ENCODE measurements at places on chromosomes 5 and 9.
A peak's percentile ranks its signal among the peaks of the same experiment; 100 is the strongest.

DNA sequence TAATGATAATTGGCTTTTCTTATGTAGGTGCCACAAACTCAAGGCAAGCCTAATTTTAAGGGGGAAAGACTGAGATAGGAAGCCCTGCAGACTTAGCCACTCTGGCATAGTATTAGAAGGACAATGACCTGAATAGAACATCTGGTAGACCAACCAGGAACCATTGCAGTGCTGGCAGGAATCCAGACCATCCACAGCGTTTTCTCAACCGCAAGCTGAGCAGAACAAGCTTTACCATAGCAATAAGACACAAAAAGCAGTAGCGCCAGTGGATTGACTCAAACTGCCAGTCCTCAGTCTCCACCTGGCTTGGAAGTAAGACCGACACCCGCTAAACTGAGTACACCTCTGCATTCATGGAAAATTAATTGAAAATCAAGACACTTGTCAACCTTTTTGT is 141.3 kb upstream of the LPAR1 start:
- no peak for DNase-seq

GRCh38 chr5:158988987-158989730 is 110.6 kb downstream of the EBF1 start:
- DNase-seq, result no peak

DNA sequence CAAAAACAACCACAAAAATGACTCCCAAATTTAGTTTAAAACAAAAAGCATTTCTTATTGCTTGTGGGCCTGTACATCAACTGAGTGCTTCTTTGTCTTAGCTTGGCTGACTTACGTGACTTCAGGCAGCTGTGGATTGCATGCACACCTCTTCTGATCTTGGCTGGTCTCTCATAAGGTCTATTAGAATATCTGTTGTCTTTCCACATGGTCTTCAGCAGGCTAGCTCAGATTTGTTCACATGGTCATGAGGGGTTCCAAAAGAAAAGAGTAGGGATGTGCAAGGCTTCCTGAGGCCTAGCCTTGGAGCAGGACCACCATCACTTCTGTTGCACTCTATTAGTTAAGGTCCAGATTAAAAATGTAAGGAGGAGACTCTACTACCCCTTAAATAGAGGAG is 120.1 kb downstream of the LRRC70 start:
- DNase-seq, result no peak

DNA sequence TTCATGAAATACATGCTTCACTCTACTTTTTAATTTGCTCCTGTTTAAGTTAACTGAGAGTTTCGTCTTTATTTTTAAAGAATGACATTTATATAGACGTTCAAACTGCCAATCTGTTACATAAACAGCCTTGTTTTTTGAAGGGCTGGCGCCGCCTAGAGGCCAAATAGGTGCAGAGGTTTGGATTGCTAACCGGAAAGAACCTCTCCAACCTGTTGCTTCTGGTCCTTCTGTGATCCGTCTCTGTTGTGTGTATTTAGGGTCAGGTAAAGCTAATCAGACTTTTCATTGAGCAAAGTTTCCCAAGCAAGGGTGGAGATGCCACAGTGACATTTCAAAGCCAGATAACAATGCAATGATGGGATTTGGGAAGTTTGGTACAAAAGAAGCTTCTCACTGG is 39.5 kb upstream of the GLIS3 start:
- DNase-seq, result peak; percentile 58

DNA sequence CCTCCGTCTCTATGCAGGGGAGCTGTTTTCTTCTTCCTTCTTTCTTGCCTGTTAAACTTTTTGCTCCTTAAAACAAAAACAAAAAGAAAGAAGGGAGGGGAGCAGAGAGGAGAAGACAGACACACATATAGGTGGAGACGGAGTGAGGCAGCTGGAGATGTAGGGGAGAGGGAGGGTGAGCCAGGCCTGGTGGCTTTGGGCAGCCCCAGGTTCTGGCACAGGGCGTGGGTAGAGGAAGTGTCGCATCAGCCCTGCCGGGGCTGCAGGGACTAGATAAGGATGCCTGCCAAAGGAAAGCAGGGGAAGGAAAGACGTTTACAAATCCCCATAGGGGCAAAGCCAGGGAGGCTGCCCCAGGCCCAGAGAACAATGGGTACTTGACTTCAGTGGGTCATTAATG is 38.7 kb upstream of the PTGS1 start:
- DNase-seq, result no peak

DNA sequence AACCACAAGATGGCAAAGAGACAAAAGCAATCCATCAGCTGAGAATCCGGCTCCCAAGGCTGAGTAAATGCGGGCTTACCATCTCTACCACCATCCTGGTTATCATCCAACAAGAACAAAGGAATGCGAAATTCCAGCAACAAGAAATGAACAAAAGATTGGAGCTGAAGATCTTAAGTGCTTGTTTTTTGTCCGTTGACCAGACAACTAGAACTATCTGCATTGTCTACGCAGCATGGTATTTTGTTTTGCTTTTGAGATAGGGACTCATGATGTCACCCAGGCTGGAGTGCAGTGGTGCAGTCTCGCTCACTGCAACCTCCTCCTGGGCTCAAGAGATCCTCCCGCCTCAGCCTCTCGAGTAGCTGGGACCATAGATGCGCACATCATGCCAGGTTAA is 88.9 kb downstream of the ZNF366 start:
- DNase-seq, result no peak

Data from Caki2 (cell line).